ENCODE measurements at places on chromosomes 1 and 21.

GRCh38 chr1:211320980-211321379 is 5.7 kb upstream of the TRAF5 start:
- DNase-seq: no peak

GRCh38 chr1:198929961-198930599 is 291.2 kb downstream of the PTPRC start:
- DNase-seq: no peak

GRCh38 chr1:226589008-226589733 is 40.6 kb downstream of the STUM start:
- no peak for DNase-seq

DNA sequence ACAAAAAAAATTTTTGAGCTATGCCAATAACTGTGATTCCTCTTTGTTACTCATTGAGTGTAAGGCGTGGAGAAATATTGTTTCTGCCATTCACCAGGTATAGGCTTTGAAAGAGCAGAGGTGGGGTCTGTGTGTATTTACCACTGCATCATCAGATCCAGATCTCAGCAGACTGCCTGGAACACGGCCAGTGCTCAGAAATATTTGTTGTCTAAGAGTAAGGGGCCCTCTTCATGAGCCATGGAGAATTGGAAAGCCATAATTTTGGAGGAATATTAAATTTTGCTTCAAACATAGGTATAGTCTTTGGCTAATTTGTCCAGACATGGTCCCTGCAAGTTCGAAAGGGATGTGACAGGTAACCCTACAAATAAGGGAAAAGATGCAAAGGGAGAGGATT is 231.3 kb upstream of the IRF2BP2 start:
- no peak for DNase-seq

DNA sequence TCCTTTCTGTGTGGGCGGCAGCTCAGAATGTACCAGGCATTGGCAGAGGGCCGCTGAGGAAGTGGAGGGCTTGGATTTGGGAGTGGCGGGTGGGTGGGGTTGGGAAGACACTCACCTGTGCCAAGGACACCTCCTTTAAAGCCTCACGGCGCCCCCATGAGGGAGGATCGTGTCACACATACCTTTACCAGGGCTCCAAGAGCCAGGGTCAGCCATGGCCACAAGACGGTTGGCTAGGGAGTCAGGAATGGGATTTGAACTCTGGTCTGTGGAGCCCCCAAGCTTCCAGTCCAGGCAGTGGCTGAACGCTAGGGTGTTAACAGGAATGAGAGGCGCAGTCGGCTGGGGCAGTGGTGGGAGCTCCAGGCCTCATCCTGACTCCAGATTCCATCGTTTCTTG is 4.6 kb downstream of the NBL1 start:
- no peak for DNase-seq

GRCh38 chr1:216210081-216210480 is 213.2 kb downstream of the USH2A start:
- no peak for DNase-seq

- no peak for DNase-seq
These were observed 26.8 kb upstream of the BEND5 start for GRCh38 chr1:48803474-48803873.

GRCh38 chr1:179080866-179081686 is 794 bp upstream of the TOR3A start:
- no peak for DNase-seq

GRCh38 chr1:224425279-224425884 is 9.2 kb downstream of the WDR26 start:
- DNase-seq: no peak

DNA sequence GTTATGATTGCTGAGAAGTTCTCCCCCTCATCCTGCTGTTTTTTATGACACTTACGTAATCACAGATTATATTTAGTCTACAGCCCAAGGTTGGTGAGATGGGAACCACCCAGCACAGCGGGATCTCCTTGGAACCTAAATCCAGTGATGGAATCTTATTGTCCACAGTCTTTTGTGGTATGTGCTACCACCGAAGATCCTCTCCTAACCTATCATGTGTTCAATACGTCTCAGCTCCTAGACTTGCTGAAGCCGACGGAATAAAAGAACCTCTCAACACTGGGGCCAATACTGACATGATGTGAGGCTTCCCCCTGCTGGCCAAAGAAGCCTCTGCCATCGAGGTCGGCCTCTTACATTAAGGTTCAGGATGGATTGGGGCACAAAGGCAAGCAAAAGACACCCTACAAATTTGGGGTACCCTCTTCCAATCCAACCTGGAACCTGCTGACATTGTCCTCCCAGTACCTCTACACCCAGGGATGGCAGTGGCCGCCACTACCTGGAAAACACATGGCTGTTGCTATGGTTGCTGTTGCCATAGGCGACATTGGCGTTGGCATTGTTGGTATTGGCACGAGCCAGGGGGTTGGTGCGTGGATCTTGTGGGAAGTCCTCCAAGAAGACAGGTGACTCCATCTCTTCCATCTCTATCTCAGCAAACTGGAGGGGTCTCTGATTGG is 19.4 kb upstream of the KIF21B start:
- peak; percentile 29 for DNase-seq

GRCh38 chr1:112358798-112359408 is 37.1 kb upstream of the CTTNBP2NL start:
- DNase-seq: peak; percentile 4

DNA sequence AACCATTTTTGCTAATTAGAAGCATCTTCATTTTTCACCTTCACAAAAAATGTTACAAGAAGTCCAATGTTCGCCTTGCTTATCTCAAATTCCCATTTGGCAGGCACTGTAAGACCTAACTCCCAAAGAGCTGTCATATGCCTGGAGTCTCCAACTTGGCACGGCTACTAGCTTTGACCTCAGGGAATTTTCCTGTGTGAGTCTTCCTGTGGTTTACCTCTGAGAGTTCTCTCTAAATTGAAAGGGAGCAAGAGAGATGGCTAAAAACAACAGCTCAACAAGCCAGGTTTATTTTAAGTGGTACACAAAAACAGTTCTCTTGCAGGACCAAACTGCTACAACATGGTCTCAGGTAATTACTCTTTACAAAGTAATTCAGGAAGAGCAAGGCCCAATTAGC is 756.0 kb upstream of the ADGRL2 start:
- no peak for DNase-seq

DNA sequence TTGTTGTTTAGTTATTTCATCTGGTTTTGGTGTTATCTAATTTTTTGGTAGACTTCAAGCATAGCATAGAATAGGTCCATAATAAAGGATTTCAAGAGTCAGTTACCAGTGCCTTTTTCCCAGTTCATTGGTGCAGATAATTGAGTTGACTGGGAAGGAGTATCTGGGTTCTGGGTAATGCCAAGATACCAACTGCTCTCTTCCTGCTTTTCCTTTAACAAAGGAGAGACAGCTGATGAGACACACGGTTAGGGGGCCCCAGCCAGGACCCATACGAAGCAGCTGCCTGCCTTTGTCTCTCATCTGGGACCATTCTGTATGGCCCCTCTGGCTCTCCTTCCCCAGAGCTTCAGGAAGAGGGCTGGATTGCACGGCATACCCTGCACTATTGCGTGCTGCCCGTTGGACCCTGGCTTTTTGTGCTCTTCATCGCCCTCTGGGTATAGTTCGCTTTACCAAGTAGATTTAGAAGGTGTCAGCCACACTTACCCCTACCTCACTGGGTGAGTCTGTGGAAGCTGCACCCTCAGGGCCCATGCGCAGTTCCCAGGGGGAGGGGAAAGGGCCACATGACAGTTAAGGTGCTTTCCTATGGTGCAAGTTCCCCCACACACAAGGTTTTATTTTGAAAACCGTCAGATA is 7.0 kb downstream of the NAV1 start:
- DNase-seq: no peak

DNA sequence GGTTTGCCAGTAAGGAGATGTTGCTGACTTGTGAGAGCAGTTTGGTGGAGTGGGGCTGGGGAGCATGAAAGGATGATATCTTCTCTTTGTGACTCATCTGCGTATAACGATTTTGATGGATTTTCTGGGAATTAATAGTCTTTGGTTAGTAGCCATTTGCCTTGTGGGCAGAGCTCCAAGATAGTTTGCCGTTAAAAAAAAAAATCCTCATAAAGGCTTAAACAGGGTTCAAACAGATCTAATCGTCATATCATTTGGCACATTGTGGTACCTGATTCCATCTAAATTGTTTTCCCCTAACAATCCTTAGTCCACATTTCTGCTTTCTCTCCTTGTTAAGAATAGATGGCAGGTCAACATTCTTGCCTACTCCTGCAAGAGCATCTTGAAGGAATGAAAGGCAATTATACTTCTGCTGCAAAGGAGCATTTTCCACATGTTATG is 168.0 kb downstream of the PPP1R12B start:
- DNase-seq: no peak

DNA sequence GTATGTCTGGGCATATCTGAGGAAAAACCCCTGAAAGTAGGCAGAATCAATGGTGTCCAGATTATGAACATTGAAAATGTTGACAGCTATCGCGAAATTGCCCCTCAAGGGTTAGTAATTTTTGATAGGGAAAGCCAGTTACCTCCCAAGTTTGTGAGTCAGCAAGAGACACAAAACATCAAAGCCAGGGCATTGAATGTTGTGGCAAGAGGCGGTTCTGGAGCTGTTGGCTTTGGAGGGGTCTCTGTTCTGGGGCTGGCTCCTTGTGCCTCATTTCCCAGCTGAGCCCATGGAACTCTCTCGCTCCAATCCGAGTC is 10.6 kb upstream of the S100A11 start:
- no peak for DNase-seq
